ENCODE measurements at places on chromosomes 1 and 21. TPM values are rescaled to one million over a fixed set of nuclear protein-coding genes. Genes with fewer than 3 reads are reported as not detected.

- no peak for DNase-seq
Observed at GRCh38 chr1:168970926-168971659, 135.4 kb upstream of the ATP1B1 start.

Gene DOP1B
- 5.1 TPM for total RNA-seq

- no peak for DNase-seq
Observed at GRCh38 chr1:15762546-15762945, 4.0 kb downstream of the FBLIM1 start.

GRCh38 chr1:230858236-230858820, 10.0 kb downstream of the C1orf198 start:
- no peak for DNase-seq

Gene PPT1
- total RNA-seq: 53.3 TPM

Gene SPRR1A
- total RNA-seq: not detected

DNA sequence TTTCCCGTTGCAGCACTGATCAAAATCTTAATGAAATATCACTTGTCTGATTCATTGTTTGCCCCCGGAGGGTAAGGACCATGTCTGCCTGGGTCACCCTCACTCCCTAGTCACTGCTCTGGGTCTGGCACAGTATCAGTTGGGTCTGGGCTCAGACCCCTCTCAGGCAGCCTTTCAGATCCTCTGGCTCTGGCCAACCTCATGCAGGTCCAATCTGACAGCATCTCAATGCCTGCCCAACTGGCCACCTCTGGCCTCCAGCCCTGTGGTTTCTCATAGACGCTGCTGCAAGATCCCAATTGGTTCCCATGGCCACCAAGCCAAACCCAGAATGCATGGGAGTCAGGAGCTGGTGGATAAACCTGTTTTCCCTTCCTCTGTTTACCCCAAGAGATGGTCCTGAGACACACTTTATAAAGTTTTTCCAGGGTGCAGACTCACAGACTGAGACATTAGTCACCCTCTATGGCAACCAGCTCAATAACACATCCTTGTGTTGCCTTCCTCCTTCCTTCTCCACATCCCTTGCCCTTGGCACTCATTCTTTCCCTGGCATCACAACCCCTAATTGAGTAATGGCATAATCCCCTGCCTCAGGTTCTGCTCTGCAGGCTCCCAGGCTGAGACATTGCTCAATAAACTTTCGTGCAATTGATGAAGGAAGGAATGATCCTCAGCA, 199.2 kb downstream of the GRIK3 start:
- DNase-seq: no peak

- no peak for DNase-seq
Observed at GRCh38 chr1:226629896-226630550, 81.5 kb downstream of the STUM start.

Gene EDARADD
- not detected for total RNA-seq

- peak; percentile 70 for DNase-seq
Observed at GRCh38 chr1:7783178-7783711, 846 bp upstream of the PER3 start.

Measured in dermis blood vessel endothelial cell (primary cell).